ENCODE measurements at places on chromosomes 3 and 15.

- DNase-seq, result no peak
Measured at GRCh38 chr3:23611737-23612295, 193.9 kb upstream of the UBE2E1 start.

- DNase-seq, result no peak
Measured at GRCh38 chr15:65258375-65259262, 28.1 kb downstream of the PARP16 start.

- no peak for DNase-seq
Measured at GRCh38 chr15:87563869-87564268, 692.7 kb downstream of the NTRK3 start.

DNA sequence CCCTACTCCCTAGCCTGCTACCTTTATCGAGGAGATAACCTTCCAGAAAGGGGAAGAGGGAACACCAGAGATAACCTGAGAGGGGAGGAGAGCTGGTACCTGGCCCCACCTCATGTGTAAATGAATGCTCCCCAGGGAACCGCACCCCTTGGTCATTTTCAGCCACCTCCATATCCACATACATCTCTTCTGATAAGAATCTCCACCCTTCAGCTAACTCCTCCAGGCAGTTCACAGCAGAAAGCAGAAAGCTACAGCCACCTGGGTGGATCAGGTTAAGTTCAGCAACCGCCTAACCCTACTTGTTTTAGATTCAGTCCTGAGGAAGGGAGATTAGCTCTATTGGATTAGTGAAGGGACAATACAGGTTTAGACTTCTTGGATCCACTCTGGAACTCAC lies 38.0 kb upstream of the TIMP4 start:
- no peak for DNase-seq

GRCh38 chr15:77455696-77456321 lies 35.1 kb downstream of the HMG20A start:
- no peak for DNase-seq

DNA sequence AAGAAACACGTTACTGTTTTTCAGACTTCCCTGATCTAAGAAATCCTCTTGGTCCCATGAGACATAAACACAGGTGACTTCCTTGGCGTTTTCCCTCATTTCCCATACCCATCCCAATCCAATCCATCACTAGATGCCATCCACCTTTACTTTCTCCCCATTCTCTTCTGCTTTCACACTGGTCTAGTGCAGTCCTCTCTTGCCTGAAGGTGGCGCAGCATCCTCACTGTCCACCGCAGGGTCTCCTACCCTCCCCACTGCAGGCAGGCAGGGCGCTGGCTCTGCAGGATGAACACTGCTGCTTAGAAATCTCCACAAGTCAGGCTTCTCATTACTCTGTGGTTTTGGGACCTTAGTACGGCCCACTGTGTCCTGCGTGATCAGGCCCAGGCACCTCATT lies 58.2 kb downstream of the RAB7A start:
- no peak for DNase-seq

- DNase-seq, result no peak
Measured at GRCh38 chr15:55588070-55588814, at the start of gene PYGO1. Gene PYGO1, minus strand, starts transcription at chr15:55588345. Its CDS starts 462 bp downstream, at chr15:55587883.

DNA sequence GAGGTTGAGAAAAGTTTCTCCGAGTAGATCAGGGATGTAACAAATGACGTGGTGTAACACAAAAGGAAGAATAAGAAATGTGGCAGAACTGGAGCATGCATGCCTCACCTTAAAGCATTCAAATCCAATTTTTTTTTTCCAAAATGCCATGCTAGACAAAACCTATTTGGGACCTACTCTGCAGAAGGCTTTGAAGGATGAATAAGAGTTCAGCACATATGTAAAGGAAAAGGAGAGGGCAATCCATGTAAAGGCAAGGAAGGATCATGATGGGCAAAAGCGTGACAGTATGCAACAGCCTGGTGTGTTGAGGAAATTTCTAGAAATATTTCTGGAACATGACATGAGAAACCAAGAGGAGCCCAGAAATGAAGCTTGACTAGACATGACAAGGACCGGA lies 116.4 kb downstream of the OXNAD1 start:
- no peak for DNase-seq

DNA sequence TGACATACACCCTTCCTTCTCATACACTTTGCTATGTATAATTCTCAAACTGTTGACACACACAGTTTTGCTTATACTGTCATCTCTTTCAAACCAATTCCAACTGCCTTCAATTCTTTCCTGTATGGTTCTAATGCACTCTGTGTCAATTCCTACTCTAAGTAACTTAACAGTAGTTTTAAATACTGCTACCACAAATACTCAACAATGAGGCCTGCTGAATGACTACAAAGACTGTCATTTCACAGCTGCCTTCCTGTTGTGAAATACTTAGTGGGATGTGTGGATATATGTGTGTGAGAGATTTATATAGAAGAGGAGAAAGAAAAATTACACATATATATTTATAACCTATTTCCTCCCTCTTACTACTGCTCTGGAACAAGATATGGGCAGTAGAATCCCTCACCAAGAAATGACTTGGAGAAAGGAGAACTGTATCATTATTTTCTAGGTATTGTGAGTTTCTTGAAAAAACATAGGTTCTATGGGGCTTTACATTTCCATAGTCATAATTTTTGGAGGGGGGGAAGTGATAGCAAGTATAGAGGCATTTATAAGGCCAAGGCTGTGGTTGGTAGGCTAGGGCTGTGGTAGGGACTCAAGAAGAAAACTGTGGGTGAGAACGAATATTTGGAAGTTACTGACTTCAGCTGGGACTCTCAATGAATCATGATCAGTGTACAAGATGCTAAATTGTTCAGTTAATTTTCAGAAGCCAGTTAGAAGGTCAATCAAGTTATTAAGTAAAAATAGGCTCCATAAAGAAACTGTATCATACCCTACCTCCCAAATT lies 88.7 kb downstream of the ANKRD28 start:
- DNase-seq, result no peak

DNA sequence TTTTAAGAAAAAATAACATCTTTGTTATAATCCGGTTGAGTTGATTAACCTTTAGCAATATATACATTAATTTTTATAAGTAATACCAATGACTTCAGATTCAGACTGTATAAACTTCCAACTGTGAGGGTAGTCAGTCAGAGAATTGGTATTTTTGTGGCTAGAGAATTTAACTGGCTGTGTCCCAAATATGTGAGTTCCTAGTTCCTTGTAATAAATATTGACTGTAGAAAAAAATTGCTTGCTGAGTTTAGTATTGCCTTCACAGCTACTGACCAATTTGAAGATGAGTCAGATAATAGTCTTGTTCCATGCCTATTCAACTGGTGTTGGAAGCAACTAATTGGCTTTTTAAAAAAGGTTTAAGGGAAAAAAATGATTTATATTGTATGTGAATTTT lies 210.8 kb downstream of the GAP43 start:
- DNase-seq, result no peak

GRCh38 chr3:14093831-14094230 lies 30.8 kb downstream of the CHCHD4 start:
- no peak for DNase-seq

GRCh38 chr3:16101295-16102186 lies 72.9 kb upstream of the GALNT15 start:
- no peak for DNase-seq

DNA sequence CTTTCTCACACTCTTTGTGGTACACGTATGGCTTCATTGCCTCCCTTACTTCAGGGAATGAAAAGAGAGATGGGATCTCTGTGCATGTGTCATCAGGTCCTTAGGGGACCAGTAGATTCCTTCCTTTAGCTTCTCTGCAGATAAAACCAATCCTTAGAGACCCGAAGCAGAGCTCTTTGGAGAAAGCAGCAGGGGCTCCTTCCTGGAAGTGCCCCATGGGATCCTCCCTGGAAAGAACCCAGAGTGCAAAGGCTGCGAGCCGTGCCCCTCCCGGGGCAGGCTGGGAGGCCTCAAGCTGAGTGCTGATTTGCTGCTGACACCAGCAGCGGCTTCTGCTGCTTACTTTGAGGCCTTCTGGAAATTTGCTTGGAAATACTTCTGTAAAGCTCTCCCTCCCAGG lies 328.6 kb upstream of the RGMA start:
- DNase-seq, result no peak

DNA sequence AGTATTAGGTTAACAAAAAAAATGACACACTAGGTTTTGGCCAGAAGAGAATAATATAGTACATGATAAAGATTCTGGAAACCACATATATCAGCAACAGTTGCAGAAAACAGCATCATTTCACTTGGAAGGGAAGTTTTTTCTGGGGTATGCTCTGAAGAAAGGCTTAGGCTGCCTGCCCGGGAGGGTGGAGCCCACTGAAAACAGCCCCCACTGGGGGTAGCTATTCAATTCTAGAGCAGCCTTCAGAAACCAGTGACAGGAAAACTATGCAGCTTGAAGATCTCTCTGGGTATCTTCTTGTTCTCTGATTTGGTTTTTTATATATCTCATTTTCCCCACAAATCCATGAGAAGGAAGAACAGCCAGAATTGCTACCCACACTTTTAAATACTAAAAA lies 43.2 kb downstream of the ZMAT3 start:
- no peak for DNase-seq

GRCh38 chr15:57379487-57379886 lies 3.2 kb downstream of the CGNL1 start:
- no peak for DNase-seq

DNA sequence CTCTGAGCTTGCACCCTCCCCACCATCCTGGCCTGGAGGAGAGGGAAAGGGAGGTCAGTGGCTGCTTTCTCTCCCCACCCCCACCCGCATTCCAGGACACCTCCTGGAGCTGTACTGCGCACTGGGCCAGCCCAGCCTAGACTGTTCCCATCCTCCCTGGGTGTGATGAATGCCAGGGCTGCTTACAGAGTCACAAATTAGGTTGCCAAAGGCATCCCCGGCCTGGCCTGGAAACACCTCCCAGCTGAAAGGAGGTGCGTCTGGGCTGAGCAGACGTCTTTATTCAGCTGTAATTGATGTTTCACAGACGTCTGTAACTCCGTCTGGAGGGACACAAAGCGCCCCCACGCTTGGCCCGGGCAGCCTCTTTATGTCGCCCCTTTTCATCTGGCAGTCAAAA lies 47.6 kb downstream of the RHCG start:
- DNase-seq, result no peak

GRCh38 chr15:98715401-98715800 lies 67.1 kb downstream of the IGF1R start:
- no peak for DNase-seq

DNA sequence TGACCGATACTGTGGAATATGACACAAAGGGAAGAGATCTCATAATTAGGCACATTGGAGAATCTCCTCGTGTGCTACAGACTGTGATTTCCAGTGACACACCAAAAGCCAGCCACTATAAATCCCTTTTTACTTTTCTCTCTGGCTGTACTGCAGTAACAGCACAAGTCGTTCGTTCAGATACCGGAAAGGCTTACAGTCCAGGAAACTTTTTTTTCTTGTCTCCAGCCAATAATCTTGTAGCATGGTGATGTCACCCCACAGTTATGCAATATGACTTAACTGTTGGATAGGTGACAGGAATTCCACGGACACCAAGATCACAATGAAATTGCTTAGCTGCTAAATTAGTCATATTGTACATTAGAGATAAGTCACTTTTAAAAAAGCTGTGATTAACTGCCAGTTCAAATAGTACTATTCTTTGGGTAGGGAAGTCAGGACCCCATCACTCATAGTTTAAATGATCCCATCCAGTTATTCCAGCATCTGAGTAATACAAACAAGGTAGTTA lies 36.3 kb upstream of the TSC22D2 start:
- no peak for DNase-seq

GRCh38 chr3:82739390-82739789 lies 977.9 kb upstream of the GBE1 start:
- no peak for DNase-seq

DNA sequence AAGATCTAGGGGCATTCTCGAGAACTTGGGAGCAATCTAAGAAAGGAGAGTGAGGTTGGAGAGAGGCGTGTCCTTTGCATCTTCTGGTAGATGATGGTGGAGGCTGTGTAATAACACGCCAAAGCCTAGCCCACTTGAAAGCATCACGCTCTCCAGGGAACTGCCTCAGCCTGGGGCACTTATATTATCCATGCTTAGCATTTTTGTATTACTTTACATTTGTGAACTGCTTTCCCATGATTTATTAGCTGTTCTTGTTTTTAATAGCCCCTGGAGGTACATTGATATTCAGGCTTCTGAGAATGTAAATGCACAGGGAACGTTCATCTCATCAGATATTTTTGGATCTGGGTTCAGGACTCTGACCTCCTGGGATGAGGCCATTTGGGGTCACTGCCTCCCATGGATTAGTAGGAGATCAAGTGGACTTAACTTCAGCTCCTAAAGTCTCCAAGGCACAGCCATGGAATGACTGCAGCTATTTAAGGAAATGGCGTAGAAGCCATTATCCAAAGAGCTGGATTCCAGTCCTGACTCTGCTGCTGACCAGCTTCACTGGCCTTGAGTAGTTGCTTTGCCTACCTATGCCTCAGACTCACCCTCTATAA lies 124.9 kb downstream of the LPP start:
- no peak for DNase-seq

DNA sequence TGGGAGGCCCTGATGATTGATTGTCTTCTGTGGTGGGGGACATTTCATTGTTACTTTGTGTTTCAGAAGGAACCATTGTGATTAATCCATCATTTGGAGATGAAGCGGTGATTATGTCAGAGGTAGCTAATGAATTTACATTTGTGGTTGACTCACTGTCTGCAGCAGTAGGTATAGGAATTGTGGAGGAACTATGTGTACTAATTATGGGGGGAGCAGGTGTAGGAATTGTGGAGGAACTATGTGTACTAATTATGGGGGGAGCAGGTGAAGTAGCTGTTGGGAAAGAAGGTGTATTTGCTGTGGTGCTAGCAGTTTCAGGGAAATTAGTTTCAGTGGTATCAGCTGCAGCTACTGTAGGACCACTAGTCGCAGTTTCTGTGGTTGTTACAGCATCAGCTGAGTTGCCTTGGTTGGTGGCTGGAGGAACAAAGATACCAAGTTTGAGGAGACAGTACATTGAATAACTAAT lies 6.9 kb downstream of the MUC13 start:
- no peak for DNase-seq

DNA sequence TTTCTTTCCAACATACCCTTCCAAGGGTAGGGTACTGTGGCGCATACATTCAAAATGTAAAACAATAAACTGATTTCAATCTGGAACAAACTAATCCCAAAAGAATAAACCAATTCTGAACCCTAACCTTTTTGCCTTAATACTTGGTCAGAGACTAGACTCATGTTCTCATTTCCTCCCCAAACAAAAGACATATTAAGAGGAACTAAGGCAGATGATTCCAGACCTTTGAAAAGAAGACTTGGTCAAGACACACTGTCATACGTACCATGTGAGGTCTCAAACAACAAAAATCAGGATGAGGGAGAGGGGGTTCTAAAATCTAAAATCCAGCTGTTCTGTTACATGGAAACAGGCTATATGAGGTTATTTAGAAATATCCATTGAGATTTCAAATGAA lies 102.1 kb downstream of the RFTN1 start:
- DNase-seq, result no peak

GRCh38 chr15:41599061-41599460 lies 40.0 kb downstream of the TYRO3 start:
- DNase-seq, result no peak

GRCh38 chr3:104526901-104527401 lies 839.8 kb upstream of the ALCAM start:
- no peak for DNase-seq

All from stimulated activated CD8-positive, alpha-beta memory T cell treated with anti-CD3 and anti-CD28 coated beads, Interleukin-4, amount 100 ng/mL, for 1 hour (primary cell).